ENCODE measurements at places on chromosomes 7 and 10.

DNA sequence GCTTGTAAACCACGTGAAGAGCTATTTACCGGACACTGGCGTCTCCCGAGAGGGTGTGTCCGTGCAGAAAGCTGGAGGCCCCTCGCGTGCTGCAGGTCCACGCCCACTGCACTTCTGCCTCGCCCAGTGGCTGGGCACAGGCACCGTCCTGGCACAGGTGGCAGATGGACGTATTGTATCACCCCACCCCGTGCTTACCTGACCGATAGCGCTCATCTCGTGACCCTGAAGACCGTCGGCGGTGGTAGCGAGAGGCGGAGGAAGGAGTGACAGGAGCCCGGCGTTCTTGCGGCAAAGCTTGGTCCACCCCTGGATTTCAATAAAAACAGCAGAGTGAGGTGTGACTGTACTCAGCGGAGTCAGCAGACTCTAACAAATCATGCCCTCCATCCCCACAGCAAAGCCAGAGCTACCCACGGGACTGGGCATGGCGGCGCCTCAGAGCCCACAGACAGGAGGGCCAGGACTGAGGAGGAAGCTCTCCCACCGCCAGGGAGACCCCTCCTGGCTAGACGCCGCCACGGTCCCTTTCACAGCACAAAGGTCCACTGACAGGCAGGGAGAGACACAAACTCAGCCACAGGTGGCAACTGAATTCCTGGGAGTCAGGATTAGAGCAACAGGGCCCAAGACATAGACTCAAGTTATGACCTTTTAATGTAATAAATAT lies 217.1 kb downstream of the DIP2C start:
- no peak for DNase-seq

GRCh38 chr10:109851616-109852474 lies 71.5 kb downstream of the XPNPEP1 start:
- DNase-seq, result no peak

DNA sequence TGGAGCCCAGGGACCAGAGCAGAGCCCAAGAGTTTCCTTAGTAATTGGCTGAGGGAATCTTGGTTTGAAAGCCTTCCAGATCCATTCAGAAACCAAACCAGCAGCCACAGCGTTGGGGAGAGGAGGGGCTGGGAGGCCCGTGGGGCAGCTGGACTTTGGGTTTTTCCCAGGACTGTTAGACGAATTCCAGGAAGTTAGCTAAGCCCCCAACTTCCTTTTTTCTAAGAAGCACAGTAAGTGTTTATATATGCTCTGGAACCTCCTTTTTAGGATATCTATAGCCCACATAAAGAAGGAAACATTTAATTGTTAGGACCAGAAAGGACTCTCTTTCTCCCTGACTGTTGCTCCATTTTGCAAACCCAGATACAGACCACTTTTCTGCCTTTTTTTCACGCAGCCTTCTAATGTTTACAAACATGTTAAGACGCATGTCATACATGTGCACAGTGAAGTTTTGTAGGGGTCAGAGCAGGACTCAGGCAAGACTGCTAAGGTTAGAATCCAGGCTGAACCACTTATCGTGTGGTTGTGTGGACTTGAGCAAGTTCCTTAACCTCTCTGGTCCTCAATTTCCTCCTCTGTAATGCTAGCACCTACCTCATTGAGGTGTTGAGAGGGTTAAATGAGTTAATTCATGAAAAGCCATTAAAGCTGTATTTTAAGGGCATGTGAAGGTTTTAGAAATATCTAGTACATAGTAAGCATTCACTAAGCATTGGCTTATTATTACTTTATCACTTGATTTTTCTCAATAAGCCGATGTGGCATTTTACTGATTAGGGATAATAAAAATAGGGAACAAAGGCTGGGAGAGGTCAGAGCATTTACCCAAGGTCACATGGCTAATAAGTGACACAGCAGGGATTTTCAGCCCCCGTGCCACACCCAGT lies 42.4 kb downstream of the TBATA start:
- peak; percentile 77 for DNase-seq

- DNase-seq, result peak; percentile 42
Observed at GRCh38 chr7:50807026-50807730, 24.5 kb upstream of the GRB10 start.

GRCh38 chr7:103065667-103066066 lies 8.9 kb downstream of the FBXL13 start:
- DNase-seq, result peak; percentile 47

DNA sequence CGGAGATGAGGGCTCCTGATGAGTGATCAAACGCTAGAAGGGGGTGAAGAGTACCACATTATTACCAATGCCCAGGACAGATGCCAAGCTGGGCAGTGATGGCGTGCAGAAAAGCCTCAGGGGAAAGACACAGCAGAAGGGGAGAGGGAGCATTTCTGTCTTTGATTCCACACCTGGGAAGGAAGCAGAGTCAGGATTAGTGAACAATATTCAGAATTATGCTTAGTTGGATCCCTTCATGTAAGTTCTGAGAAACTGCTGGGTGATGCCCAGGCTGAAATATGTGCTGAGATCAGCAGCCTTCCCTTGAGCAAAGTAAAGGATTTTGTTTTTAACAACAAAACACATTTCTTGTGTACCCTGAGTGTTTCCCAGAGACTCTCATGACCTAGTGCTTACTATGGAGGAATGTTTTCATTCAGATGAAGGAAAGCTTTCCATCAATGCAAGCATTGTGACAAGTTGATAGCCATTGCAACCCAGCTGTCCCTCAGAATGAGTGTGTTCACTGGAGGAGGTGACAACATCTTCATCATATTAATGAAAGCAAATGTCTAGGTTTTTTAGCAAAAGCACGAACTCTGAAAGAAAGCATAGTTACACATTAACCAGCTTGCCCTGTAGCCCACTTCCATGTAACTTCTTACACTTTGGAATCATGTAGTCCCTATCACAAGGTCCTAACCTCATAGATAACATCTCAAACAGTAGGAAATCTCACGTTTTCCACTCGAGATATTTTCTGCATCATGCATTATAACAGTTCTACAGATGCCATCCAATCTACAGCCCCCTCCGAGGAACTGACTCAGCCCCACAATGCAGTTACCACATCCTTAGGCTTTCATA lies 23.8 kb upstream of the AKR1C1 start:
- no peak for DNase-seq

DNA sequence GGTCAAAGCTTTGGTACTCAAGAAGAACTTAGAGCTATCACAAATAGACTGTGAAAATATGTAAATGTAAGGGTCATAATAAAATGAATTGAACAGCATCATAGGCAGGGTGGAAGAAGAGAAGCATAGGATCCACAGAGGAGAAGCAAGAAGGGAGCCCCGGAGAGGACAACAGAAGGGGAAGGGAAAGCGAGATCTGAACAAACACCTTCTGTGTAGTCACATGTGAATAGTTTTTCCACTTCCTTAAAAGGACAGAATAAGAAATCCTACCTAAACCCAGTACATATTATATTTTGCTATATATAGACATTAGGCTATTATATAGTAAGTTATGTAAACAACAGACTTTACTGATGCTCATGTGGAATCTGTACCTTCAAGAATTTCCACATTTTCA lies 160.2 kb downstream of the DKK1 start:
- no peak for DNase-seq

GRCh38 chr10:126059076-126059826 lies 162.9 kb downstream of the FANK1 start:
- DNase-seq, result peak; percentile 87

DNA sequence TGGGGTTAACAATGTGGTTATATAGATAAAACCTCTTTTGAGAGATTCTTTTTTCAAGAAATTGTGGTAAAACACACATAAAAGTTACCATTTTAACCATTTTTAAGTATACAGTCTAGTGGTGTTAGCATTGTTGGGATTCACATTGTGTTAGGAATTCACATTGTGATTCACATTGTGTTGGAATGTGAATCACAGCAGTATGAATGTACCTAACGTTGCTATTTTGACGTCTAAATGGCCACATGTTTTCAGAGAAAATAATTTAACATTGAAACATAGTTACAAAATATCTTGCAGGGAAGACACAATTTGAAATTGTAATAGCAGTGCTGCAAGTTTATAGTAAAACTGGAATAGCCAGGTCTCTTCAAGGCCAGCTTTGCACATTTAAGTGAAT lies 129.0 kb downstream of the BICC1 start:
- peak; percentile 91 for DNase-seq

DNA sequence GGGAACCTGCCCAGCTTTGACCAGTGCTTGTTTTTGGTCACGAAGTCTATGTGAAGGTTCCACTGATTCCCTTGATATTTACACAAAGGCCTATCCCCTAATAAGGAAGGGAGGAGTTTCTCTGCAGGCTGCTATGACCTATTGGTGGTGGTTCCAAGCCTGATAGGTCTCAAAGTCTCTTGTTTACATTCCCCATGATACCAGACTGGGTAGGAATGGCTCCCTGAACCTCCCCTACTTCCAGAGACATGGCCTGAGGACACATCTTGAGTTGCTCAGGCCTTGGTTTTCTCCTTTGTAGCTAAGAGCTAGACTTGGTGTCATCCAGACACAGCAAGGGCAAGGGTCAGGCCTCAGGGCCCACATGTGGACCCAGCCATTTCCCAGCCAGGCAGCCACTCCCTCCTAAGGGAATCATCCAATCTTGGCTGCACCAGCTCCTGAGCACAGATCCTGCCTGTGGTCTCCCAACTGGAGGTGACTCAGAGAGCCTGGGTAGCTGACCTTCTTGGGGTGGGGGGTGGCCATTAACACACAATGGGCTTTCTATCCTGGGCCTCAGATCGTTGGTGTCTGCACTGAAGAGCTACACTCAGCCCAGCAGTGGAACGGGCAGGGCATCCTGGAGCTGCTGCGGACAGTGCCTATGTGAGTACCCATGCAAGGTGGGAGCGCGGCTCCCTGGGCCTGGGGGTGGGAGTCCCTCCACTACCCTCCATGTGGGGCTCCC lies 51.0 kb upstream of the TRIM8 start:
- peak; percentile 65 for DNase-seq

DNA sequence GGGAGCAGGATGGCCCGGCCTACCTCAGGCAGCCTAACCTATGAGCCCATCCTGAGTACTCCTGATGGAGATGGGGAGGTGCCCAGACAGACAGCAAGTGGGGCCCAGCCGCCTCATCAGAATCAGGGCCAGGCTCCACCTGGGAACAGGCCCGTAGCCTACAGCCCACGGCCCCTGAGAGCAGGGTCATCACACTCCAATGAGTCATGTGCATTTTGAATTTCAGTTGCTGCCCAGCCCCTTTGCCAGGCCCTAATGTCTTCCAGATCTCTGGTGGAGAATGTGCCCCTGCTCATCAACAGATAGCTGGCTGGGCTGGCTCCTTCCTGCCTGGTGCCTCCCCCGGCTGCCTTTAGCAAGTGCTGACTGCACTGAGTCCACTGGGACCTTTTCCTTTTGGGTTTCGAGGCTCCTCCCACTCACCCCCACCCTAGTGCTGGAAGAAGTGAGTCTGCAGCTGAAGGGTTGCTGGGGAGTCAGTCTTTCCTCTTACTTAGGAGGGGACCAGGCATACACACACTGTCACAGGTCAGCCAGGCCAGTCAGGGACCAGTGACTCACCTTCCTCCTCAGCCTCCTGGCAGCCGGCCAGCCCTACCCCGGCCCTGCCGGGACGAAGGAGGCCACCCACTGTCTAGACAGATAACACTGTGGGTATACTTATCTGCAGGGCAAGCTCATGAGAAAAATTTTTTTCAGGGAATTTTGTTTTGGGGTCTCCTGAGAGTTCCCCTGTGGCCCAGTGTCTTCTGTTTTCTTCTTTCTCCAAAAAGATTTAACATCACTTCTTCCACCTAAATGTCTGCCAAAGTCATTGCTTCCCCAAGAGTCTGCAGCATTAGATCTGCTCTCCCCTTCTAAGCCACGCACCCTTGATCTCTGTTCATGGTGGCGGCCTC lies 9.1 kb upstream of the ASIC3 start:
- peak; percentile 95 for DNase-seq

GRCh38 chr10:62980687-62981086 lies 152.4 kb upstream of the NRBF2 start:
- DNase-seq, result no peak

DNA sequence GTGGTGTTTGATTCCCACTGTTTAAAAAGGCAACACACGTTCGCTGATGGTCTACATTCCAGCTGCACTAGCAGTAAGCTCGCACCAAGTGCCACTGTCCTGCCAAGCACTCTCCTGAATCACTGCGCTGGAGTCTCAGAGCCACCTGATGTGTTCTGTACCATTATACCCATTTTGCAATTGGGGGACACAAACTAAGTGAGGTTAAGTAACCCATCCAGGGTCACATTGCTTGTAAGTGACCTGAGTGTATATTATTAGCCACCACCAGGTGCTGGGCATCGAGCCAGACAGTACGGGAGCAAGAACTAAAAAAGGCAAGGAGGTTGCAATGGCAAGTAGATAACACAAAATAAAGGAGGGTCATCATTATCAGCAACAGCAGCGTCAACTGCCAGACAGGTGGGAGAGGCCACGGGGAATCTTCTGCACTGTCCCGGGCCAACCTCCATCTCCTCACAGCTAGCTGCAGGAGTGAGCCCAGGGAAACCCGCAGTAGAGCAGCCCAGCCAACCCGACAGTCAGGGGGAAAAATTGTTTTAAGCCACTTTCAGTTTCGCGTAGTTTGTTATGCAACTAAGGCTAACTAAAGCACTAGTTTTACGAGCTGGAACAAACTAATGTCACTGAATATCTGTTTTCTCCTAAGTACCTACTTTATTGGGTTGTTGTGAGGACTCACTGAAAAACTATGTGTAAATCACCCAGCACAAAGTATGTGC lies 712 bp upstream of the CPVL start:
- DNase-seq, result no peak

GRCh38 chr7:95596198-95597063 lies at the start of gene PDK4:
Gene PDK4, minus strand, starts transcription at chr7:95596516. Its CDS starts 223 bp downstream, at chr7:95596293.
- DNase-seq, result peak; percentile 24

All from fibroblast of skin of right biceps (primary cell).